Urinary bladder (tissue), 4 donors: ENCODE measurements at places on chromosomes 13 and 19.

DNA sequence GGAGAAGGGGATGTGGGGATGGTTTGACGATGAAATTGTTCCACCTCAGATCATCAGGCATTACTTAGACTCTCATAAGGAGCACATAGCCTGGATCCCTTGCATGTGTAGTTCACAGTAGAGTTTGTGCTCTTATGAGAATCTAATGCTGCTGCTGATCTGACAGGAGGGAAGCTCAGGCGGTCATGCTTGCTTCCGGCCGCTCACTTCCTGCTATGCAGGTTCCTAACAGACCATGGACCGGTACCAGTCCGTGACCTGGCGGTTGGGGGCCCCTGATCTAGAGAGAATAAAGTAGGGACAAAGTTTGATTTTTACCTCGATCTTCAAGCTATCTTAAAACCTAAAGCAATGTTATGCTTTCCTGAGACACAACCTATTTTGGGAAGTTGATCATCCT, 373.8 kb upstream of the ARGLU1 start:
- no peak for DNase-seq

GRCh38 chr13:75437582-75438318, 44.2 kb downstream of the TBC1D4 start:
- DNase-seq = no peak

DNA sequence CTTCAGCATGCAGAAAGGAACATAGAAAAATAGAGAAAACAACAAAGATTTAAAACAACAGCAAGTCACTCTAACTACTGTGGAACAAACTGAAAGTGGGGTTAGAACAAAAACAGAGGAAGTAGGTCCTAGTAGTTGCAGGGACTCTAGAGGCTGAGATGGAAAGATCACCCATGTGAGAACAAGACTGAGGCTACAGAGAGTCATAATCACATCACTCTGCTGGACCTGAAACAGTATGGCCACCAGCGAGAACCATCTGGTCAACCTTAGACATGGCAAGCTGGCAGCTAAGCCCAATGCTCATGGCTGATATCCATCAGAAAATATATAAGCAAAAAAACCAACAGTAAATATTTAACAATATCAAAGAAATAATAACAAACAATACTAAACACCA, 35.8 kb upstream of the ZNF724 start:
- no peak for DNase-seq

DNA sequence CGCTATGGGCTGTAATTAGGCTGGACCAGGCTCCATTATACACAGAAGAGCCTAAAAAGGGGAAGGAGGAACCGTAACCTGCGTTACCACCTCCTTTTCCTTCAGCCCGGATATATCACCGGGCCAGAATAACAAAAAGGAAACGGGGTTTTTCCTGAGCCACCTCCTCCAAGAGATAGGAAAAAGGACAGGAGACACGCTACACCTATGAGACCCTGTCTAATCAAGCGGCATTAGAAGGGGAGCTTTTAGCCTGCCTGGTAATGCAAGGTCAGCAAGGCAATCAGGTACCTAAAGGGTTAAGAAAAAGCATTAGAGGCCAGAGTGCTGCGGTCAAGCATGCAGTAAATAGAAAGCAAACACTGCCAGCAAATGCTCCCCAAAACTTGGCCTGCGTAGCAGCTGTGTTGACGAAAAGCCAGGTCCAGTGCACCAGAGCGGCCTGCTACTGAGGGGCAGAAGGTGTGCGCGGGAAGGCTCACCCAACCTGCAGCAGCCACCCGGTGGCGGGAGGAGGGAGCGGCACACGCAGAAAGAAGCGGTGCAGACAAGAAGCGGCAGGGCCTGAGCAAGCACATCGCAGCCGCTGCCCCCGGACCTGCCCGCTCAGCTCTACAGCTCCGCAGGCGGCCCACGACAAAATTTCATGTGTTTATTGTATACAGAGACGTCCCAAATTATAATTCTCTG, 1466.1 kb downstream of the UQCRFS1 start:
- DNase-seq = no peak

- no peak for DNase-seq
Measured at GRCh38 chr19:35260694-35261304, 8.0 kb upstream of the USF2 start.

- DNase-seq = no peak
Measured at GRCh38 chr13:114022876-114023275, 49.0 kb upstream of the C13orf46 start.

GRCh38 chr13:53445686-53446085, 417.1 kb downstream of the OLFM4 start:
- DNase-seq = no peak

DNA sequence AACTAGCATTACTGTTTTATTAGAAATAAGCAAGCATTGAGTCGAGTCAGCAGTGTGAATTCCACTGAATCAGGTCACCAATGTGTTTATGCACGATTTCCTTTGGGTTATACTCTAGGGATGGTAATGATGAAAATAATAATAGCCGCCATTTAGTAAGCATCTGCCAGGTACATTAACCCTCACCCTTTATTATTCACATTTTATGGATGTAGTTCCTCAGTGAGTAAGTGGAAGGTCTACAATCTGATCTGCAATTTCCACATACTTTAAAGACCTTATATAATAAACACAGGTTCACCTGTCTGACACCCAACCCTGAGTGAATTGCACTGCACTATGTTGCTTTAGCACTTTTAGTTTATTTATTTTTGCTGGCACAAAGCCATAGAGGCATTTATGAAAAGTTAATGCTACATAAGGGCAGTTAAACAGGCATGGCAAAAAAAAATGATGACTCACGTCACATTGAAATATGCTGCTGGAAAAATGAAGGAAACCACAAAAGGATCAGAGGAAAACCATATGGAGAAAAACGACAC, 122.4 kb downstream of the TRPC4 start:
- no peak for DNase-seq

- DNase-seq = no peak
Measured at GRCh38 chr13:42656161-42656560, 82.2 kb downstream of the TNFSF11 start.

DNA sequence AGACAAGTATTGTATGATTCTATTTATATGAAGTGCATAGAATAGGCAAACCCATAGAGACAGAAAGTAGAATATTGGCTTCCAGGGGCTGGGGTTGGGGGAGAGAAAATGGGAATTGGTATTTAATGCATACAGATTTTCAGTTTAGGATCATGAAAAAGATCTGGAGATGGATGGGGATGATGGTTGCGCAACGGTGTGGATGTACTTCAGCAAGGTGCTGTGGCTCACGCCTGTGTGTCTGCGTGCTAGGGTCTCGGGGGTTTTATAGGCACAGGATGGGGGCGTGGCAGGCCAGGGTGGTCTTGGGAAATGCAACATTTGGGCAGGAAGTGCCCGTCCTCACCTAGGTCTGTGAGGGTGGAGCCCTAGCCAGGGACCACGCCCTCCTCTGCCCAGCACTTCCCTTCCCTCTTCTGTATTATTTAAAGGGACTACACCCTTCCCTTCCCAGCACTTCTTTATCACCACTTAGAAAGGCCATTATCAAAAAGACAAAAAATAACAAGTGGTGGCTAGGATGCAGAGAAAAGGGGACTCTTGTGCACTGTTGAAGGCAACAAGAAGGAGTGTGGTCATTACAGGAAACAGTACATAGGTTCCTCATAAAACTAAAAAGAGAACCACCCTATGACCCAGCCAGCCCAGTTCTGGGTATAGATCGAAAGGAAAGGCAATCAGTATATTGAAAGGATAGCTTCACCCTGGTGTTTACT, 29.0 kb downstream of the LILRB4 start:
- no peak for DNase-seq

DNA sequence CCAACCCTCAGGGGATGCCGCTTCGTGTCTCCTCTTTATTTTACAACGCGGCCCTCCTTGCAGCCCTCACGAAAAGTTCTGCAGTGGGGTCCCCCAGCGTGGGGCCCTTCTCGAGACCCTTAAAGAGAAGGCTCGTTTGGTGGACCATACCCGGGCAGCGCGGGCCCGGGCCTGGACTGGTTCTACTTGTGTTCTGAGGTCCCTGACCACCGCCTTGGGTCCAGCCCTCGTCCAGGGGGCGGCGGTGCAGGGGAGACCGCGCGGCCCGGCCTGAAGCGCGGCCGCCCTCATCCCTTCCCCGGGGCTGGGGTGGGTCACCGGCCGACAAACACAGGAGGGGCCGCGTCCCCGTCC, 400 bp upstream of the SERP2 start:
- DNase-seq = no peak

- DNase-seq = no peak
Measured at GRCh38 chr19:9014803-9015202, 4.6 kb upstream of the MUC16 start.

- DNase-seq = no peak
Measured at GRCh38 chr13:45243077-45243476, 42.2 kb upstream of the KCTD4 start.
